ENCODE measurements at places on chromosomes 4 and X. TPM values are rescaled to one million over a fixed set of nuclear protein-coding genes. Genes with fewer than 3 reads are reported as not detected.

GRCh38 chr4:99310389-99310788 lies 10.8 kb downstream of the ADH1B start:
- no peak for DNase-seq

DNA sequence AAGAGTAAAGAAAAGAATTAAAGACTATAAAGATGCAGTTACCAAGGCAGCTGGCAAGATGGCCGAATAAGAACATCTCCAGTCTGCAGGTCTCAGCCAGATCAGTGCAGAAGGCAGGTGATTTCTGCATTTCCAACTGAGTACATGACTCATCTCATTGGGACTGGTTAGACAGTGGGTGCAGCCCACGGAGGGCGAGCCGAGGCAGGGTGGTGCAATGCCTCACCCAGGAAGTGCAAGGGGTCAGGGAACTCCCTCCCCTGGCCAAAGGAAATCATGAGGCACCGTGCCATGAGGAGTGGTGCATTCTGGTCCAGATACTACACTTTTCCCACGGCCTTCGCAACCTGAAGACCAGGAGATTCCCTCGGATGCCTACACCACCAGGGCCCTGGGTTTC lies 20.5 kb downstream of the SPIN4 start:
- no peak for DNase-seq

Gene RTL9
- polyA plus RNA-seq, result 0.18 TPM

Gene ADAM29
- polyA plus RNA-seq, result 0.08 TPM
